Kasumi-1 (cell line): ENCODE measurements at places on chromosomes 5 and 9.

- no peak for DNase-seq
These were observed 935.8 kb downstream of the DTWD2 start for GRCh38 chr5:118052503-118052902.

- DNase-seq, result no peak
These were observed 24.7 kb upstream of the ACOT12 start for GRCh38 chr5:81418606-81419005.

GRCh38 chr9:85541876-85542275, 199.9 kb downstream of the AGTPBP1 start:
- no peak for DNase-seq

GRCh38 chr9:115004545-115004944, 74.2 kb upstream of the TNFSF8 start:
- no peak for DNase-seq

GRCh38 chr5:171647043-171647903, 138.3 kb upstream of the SMIM23 start:
- DNase-seq, result peak; percentile 91

- DNase-seq, result no peak
These were observed 17.5 kb downstream of the ATOX1 start for GRCh38 chr5:151740958-151741373.

DNA sequence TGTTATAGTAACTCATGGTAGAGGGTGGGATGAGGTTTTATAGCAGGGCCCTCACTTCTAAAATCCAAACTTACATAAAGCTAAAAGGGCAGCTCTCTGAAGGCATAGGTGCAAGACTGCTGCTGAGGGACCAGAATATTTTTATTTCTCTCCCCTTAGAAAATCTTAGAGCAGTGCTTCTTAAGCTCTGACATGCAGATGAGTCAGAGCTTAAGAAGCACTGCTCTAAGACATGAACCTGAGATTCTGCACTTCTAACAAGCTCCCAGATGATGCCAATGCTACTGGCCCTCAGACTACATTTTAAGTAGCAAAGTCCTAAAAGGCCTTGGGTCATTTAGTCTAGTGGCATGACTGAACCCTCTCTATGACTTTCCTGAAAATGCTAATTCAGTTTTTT, 97.6 kb upstream of the SPRY4 start:
- DNase-seq, result no peak

DNA sequence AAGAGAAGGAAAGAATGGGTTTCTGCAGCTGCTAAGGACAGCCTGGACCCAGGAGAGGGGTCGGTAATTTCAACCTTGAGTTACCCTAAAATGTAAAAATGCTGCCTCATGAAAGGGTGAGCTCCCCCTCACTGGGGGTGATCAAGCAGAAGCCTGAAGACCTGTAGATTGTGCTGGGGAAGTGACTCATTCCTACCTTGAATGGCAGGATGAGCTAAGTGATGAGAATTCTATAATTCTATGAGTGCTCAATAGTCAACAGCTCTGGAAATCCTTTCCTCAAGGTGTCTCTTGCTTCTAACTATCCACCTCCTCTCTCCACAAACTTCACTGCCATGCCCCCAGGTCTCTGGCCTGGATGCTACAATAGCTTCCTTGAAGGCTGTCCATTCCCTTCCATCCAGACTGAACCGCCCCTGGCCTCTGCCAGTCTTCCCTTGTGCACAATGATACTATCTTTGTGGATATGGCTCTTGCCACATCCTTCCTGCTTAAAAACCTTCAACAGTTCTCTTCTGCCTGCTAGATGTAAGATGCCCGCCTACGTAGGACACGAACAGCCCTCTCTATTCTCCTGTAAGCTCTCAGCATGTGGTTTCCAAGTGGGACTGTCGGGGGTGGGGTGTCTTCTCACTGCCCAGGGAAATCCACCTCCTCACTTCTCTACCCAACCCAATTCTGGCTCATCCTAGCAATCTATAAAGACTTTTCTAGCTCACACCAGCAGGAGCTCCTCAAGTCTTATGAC, 50.6 kb downstream of the PTPN3 start:
- DNase-seq, result peak; percentile 20

GRCh38 chr5:149500922-149501582, 50.2 kb downstream of the CSNK1A1 start:
- DNase-seq, result no peak

- peak; percentile 22 for DNase-seq
These were observed 4.7 kb upstream of the TMEM210 start for GRCh38 chr9:137176302-137177182.

DNA sequence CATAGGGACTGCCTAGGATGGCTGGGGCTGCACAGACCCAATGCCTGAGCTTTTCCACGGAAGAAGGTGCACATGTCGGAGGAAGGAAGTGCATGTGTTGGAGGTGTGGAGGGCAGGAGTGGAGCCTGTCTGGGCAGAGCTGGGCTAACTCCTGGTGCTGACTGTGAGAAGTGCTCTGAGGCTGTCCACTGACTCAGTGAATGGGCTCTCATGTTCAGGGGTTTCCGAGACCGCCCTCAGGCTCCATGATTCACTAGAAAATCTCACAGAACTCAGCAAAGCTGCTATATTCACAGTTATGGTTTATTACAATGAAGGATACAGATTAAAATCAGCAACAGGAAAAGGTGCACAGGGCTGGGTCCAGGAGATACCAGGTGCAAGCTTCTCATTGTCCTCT, 37.2 kb downstream of the NTNG2 start:
- DNase-seq, result no peak

DNA sequence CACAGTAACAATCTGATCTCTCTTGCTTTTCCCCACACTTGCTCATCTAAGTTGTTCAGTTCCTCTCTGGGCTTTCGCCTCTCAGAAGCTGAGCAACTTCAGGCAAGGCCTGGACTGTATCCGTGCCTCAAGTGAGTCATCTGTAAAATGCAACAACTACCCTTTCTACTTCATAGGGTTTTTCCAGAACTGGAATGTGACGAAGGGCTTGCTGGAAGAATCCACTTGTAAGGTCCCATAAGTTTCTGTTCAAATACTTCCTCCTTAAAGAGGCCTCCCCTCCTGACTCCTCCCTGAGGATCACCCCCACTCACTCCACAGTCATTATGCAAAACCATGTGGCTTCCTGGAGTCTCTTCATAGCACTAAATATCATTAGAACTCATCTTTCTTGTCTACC, 17.5 kb upstream of the INSYN2B start:
- DNase-seq, result peak; percentile 19

DNA sequence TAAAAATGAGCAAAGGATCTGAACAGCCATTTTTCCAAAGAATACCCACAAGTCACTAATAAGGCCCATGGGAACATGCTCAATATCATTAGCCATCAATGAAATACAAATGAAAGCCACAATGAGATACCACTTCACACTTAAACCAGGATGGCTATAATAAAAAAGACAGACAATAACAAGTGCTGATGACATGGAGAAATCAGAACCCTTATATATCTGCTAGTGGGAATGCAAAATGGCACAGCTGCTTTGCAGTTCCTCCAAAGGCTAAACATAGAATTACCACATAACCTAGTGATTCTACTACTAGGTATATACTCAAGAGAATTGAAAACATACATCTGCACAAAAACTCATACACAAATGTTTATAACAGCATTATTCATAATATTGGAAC, 83.7 kb downstream of the HOMER1 start:
- DNase-seq, result no peak

DNA sequence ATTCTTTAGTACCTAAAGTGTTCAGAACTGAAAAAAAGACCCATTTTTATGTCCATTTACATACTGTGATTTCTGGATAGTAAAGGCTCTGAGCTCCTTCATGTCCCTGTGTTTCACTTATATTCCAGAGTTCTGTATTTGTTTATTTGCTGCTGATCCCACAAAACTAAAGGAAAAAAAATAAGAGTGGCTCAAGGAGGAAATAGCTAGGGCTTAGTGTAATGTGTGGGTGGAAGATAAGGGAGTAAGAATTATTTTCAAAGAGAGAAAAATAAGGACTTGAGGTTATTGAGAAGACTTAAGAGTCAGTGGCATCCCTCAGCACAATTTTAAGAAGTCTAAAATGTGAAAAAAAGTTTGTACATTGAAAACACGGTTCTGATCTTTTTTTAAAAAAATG, 46.0 kb downstream of the ENTREP1 start:
- no peak for DNase-seq

DNA sequence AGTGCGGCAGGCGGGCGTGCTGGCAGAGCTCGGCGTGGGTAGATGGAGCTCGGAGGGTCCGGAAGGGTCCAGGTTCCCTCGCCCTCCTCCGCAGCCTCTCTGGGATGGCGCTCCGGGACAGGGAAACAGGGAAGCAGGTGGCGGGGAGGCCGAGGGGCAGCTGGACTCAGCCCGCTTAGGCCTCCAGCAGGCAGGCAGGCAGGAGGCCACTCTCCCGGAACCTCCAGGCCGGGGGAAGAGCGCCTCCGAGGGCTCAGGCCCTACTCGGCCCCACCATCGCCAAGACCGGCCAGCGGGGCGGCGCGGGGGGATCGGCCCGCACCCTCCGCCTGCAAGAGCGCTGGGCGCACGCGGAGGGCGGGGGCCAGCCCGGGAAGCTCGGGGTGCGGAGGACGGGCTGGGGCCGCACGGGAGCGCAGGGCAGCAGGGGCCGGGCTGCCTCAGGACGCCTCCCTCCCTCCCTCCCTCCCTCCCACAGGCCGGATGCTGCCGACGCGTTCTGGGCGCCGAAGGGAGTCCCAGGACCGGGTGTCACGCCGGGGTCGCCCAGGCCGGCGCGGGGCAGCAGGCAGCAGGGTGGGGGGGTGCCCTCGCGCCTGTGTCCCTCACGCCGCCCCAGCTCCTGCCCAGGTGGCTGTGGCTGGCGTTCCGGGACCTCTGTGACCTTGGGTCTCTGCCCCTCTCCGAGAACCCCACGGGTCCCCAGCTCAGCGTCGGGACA, 977 bp downstream of the MGAT4B start:
- no peak for DNase-seq

DNA sequence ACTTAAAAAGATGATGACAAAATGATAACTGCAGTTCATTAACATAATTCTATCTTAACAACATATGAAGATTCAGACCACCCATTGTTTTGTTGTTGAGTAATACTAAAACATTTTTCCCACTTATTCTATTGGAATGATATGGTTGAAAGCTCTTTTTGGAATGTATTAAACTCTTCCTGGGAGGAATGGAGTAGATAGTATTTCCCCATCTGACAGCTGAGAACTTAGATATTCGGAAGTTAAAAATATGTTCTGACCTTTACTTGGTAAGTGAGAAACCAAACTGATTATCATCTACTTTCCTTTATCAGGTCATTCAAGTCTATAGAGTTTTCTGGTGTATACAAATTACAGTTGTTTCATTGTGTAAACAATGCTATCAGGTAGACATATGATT, 452.9 kb downstream of the CSNK1G3 start:
- DNase-seq, result no peak

- DNase-seq, result peak; percentile 27
These were observed 28.1 kb downstream of the NTRK2 start for GRCh38 chr9:84697509-84698114.

DNA sequence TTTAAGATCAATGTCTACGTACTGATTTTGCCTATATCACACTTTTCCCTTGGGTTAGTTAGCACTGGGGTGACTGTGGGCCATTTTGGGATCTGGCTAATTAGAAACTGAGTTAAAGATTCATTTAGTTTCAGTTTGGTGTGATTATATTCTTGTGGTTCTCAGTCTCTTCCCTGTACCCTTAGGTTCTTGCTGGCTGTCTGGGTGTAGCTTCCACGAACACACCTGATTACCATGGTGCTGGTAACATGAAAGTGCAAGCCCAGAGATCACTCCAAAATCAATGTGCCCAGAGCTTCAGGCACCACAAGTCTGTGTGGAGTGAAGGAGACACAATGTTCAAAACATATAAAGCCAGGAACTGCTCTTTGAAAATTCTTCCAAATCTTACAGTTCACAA, 248.1 kb downstream of the PDE4D start:
- no peak for DNase-seq

- no peak for DNase-seq
These were observed 98.5 kb downstream of the GABBR2 start for GRCh38 chr9:98610211-98610610.
